Activated CD4-positive, CD25-positive, alpha-beta regulatory T cell treated with anti-CD3 and anti-CD28 coated beads, Interleukin-2, amount 50 U/mL, for 16 hours (primary cell): ENCODE measurements at places on chromosomes 12 and 14.
A peak's percentile ranks its signal among the peaks of the same experiment; 100 is the strongest.

DNA sequence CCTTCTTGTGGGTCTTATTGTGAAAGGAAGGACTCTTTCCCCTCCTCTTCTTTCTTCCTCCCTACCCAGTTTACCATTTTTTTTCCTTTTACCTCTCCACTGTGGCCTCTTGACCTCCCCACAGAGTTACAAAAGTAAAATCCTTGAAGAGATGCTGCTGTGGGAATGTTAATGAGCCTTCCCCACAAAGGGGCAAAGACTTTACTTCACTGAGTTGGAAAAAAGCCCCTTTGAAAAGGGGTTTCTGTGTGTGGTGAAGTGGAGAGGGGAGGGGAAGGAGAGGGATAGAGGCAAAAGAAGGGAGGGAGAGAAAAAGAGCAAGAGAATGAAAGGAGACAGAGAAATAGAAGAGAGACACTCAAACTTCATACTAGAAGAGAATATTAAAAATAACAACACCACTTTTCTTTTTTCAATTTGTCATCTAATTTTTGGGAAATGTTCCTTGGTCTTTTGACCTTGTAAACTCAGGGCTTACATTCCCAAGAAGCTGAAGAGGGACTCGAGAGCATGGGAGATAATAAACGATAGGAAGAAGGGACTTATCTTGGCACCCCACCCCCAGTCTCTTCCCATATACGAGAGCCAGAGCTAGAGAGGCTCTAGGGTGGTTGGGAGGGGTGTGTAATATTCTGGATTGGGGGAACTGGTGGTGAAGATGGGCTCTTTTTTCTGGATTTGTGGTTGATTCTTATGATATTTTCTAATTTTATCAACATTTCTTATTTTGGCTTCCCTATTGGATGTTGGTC lies 13.2 kb upstream of the SALL2 start:
- DNase-seq, result no peak

DNA sequence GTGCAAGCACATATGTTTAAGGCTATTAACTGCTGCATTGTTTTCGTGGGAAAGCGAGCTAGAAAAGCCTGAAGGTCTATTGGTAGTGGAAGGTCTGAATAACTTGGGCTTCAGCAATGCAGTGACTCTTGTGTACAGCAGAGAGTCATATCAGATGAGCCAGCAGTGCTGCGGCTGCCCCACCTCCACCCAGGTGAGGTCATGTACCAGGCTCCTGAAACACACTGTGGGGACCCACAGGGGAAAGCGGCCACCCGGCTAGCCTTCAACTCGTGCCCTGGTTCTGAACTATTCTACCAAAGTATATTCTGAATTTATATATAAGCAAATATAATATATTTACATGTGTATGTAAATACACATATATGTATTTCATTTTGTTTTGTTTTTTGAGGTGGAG lies 12.7 kb upstream of the RAN start:
- no peak for DNase-seq

DNA sequence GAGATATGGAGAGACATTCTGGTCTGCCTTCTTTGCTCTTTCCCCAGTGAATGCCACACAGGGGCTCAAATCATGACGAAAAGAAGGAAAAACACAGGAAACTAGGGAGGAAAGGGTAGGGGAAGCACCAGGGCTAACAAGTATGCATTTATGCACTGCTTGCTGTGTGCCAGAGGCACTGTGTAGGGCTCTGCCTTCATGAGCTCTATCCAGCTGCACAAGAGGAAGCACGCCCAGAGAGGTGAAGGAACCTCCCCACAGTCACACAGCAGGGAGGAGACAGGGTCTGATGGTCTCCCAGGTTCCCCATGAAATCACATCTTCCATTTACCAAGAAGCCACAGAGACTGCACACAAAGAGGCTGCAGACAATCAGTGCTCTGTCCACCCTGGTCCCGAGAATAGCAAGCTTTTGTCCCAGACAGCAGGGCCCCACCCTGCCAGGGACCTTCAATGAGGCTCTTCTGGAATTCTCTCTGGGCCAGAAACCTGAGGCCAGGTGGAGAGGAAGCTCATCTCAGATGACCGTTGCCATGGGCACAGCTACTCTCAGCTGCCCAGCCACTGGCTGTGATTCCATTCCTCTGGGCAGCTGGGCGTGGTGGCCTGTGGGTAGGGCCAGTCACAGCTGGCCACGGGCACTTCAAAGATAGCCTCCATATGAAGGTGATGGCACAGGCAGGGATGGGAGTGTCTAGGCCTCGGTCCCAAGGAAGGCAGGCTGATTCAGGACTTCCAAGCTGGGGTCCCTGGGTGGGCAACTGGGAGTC lies 7.3 kb upstream of the TRPV4 start:
- DNase-seq, result no peak

DNA sequence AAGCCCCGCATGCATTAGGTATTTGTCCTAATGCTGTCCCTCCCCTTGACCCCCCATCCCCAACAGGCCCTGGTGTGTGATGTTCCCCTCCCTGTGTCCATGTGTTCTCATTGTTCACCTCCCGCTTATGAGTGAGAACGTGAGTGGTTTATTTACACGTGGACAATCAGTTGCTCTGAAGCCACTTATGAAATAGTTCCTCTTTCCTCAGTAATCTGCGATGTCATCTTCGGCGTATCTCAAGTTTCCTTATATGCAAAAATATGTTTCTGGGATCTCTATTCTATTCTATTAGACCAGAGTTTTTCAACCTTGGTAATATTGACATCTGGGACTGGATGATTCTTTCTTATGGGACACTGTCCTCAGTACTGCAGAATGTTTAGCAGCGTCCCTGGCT lies 56.0 kb upstream of the DCD start:
- DNase-seq, result no peak

DNA sequence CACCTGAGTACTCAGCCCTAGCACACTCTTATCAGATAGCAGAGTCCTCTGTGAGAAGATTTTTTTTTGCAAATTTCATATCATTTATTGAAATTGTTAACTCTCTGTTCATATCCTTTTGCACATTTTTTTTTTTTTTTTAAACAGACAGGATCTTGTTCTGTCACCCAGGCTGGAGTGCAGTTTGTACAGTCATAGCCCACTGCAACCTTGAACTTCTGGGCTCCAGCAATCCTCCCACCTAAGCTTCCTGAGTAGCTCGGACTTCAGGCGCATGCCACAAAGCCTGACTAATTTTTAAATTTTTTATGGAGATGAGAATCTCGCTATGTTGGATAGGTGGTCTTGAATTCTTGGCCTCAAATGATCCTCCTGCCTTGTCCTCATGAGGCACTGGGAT lies 4.3 kb downstream of the PARP2 start:
- DNase-seq, result no peak

GRCh38 chr14:96799489-96800054 lies 2.4 kb downstream of the VRK1 start:
- DNase-seq, result no peak

DNA sequence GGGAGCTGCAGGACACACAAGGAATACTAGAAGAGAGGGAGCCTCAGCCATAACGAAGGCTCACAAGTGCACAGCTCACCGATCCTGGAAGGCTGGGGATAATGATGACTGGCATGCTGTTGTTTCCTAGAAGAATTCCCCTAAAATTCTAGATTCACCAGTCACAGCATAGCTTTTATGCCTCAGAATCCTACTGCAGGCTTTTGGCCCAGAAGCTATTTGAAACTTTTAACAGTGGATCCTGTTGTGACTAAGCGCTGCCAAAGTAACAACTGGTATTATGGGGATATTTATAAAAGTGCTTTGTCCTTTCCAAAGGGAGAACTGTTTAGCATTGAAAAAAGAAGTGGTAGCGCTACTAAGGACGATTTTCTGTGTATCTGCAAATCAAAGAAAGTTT lies 214.1 kb upstream of the PELI2 start:
- DNase-seq, result no peak

DNA sequence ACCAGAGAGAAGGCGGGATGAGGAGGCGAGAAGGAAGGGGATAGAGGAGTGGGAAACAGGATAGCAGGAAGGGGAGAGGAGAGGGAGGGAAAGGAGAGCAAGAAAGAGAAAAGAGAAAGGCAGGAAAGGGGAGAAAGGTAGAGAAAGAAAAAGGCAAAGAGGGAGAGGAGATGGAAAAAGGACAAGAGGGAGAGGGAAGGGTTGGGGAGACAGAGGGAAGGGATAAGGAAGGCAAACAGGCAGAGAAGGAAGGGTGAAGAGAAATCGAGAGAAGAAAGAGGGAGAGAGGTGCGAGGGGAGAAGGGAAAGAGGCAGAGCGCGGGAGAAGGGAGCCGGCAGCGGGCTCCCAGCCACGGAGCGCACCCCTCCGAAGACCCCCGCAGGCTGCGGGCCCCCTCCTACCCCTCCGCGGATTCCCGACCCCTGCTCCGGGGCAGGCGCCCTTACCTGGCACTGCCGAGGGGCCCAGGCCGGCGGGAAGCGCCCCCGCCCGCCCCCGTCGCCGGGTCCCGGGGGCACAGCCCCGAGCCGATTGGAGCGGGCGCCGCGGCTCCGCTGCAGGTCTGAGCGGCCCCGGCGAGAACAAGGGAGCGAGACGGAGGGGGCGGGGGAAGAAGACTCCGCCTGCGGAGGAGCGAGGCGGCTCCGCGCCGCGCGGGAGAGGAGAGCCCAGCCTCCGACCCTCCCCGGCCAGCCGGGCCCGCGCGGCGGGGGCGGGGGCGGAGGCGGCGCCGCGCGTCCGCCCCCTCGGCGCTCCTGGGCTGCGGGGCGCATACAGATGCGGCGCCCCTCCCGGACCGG lies at the start of gene CDH24:
CDH24 (minus strand) TSS at position 565 of the 801 bp plus-strand sequence. CDS start 1,787 bp downstream, outside the sequence.
- DNase-seq, result peak; percentile 26

GRCh38 chr12:116080415-116080814 lies 197.1 kb downstream of the MED13L start:
- DNase-seq, result no peak

DNA sequence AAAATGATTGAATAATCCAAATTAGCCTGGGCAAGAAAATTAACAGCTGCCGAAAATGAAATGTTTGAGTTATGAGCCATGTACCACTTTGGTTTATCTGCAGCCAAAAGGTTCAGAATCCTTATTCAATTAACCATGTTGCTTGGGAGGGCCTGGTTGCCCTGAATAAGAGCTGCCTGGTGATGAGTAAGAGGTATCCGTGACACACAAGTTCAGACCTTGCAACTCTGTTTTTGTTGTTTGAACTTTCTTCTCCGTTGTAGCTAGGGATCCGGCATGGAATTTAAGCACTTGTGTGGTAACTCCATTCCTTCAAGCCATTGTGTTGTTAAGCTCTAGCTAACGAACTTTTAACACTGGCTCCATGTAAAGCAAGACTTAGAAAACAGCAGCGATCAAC lies 35.7 kb downstream of the FOXA1 start:
- no peak for DNase-seq

DNA sequence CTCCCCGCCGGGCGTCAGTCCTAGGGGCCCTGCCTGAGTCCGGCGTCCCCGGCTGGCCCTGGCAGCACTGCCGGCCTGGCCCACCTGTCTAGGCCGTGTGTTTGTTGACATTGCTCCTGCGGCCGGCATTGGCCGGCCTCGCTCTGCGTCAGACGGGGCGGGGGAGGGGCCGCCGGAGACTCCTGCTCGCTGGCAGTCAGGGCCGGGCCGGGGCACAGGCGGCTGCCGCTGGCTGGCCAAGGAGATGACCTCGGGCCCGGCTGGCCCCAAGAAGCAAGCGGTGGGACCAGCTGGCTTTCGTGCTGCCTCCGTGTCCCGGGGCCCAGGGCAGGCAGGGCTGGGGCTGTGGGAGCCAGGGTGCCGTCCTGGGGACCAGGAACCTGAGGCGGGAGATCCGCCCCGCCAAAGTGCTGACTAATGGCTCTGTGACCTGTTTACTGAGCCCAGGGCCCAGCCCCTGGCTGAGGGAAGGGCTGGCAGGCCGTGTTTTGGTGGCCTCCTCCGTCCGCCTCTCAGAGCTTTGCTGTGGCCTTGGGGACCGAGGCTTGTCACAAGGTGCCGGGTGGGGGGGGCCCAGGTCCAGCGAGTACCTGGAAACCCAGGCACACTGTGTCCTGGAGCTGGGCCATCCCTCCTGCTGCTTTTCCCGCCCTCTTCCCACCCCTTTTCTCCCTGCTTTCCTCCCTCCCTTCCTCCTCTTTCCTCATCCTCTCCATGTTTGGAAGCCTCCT lies 1.8 kb downstream of the ULK1 start:
- DNase-seq, result peak; percentile 38

- DNase-seq, result no peak
These were observed 4.0 kb downstream of the ASCL4 start for GRCh38 chr12:107778383-107779025.

DNA sequence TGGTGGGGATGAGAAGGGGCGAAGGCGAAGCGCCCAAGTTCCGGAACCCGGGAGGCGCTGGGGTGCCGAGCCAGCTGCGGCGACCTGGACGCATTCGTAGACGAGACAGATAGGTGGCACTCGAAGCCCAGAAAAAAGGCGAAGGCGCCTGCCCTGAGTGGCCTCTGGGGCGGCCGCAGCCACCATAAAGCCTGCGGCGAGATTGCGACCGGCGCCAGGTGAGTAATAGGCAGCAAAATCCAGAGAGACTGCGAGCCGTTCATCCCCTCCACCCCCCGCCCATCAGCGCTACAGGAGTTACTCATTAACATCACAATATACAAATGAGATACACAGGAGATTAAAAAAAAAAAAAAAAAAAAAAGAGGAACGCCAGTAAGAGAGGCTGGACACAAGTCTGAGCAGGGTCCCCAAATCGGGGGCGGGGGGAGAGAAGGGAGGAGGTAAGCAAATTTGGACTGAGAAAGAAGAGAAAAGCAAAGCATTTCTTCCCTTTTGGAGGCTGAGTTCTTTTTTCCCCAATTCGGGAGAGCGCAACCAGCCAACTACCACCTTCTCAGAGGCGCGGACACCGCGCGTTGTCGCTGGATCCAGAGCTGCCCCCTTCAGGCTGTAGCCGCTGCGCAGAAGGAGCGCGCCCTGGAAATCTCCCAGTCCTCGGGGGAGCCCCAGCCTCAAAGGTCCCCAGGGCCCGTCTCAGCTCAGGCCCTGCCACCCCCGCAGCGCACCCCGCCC lies 15.7 kb downstream of the TBX3 start:
- DNase-seq, result no peak

DNA sequence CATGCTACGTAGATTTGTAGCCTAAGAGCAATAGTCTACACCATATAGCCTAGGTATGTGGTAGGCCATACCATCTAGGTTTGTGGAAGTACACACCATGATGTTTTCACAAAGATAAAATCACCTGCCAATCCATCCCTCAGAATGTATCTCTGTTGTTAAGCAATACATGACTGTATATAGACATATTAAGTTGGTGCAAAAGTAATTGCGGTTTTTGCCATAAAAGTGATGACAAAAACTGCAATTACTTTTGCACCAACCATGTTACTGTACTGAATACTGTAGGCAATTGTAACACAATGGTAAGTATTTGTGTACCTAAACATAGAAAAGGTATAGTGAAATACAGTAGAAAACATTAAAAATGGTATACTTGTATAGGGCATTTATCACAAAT lies 40.5 kb downstream of the MGST1 start:
- DNase-seq, result no peak

DNA sequence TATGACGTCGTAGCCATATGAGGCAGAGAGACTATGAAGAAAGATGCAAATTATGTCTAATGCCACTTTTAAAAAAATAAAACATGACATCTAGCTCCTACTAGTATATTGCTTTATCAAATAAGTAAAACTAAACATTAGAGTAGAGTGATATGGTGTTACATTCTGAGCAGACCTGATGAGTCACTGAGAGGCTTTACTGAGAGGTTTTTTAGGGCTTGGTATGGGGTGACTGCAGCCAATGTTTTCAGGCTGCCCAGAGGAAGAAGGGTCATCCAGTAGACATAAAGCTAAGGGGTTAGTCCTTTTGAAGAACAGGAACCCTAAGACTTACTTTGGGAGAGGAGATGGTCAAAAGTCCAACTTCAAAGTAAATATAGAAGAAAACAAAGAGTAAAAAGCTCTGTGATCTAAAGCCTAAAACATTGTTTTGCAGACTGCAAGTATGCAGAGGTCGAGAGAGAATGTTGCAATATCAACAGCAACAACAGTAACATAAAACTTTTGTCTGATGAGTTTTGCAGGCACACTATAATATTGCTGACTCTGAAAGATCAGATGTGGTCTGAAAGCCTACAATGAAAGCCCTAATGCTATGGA lies 774.7 kb downstream of the TMTC2 start:
- no peak for DNase-seq
